ENCODE measurements at places on chromosomes 7 and 10.

GRCh38 chr10:8275911-8276310, 221.4 kb downstream of the GATA3 start:
- DNase-seq, result peak; percentile 54

DNA sequence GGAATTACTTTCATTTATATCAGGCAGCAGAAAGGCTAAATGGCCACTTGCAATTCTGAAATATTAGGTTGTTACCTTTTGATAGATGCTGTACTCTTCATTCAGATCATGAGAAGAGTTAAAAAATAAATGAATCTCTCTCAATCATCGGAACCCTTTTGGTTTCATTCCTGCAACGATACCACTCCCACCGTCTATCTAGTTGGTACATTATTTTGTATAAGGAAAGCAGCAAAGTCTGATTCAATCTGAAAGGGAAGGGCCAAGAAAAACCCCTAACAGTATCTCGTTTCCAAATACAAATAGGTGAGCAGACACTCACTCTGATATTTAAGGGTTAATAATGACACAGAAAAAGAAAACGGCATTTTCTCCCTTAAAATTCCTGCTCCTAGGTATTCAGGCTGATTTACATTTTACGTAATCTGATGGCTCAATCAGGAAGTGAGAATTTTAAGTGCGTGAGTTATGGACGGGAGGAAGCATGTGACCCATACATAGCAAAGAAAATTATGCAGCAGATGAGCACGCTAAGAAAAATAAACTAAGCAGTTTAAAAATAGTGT, 209.4 kb upstream of the KLF14 start:
- no peak for DNase-seq

DNA sequence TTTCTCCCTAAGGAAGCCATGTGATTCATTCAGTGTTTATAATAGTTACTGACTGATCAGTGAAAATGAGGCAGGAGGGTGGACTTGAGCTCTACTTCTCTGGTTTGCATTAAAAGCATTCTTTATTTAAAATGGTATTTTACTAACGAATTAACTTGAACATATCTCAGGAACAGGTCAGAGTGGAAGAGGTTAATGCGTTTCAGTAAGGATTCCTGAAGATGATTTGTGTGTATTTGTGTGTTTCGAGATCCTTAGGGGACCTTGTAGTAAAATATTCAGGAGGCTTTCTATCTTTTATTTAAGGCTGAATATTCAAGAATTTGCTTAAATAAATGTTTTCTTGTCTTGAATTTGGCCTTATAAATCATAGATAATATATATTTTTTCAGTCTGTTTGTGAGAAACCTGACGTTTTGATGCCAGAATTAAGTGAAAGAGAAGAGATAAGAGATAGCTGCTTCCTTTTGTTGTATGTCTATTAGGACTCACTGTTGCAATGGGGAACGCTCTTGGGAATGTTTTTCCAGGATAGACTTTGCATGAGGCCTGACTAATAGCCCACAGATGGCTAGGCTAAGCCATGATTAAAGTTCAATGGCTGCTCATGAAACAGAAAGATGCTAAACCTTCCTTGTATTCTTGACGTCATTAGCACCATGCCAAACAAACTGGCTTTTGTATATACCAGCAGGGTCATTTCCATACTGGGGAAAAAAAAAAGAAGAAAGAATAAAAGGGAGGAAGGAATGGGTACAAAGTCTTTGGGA, 93.8 kb upstream of the MTPN start:
- peak; percentile 7 for DNase-seq

GRCh38 chr10:95031656-95032055, 37.6 kb downstream of the CYP2C8 start:
- DNase-seq, result no peak

DNA sequence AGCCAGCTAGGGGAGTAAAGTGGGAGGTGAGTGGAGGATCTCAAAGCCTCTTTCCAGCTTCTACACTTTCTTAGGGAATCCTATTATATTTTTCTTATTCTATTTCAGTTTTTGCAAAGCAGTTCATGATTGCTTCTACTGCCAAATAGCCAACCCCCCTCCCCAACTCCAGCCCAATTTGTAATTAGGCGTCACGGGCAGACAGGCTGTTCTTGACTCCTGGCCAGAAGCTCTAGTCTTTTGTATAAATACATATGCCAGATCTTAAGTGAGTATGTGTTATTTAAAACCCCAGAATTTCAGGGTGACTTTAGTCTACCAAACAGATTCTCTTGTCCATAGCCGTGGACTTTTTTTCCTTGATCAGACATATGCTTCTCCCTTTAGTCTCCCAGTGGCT, 255.2 kb downstream of the BUB3 start:
- no peak for DNase-seq
